NCI-H526 (cell line): ENCODE measurements at places on chromosomes 7 and 10.
A peak's percentile ranks its signal among the peaks of the same experiment; 100 is the strongest.

GRCh38 chr10:2968401-2969058, 98.8 kb upstream of the PFKP start:
- no peak for DNase-seq

- no peak for DNase-seq
These were observed 23.9 kb downstream of the OPALIN start for GRCh38 chr10:96334616-96335526.

- peak; percentile 86 for DNase-seq
These were observed 961 bp downstream of the SCRN1 start for GRCh38 chr7:29988424-29989256.

GRCh38 chr7:152596824-152597223, 79.1 kb downstream of the XRCC2 start:
- DNase-seq: no peak

DNA sequence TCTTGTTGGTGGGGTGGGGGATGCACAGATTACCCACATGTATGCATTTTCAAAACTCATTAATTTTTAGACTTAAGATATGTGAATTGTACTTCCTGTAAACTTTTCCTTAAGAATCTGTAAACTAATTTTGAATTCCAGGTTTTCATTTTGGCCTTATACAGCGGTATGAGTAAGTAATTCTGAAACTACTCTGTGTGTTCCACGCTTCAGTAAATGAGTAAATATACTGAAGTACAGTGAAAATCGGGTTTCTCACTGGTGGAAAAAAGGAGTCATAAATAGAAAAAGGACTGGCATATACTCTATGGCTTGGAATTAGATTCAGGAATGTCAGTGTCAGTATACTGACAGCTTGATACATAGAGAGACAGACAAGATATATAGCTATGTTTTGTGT, 72.8 kb downstream of the CTTNBP2 start:
- no peak for DNase-seq

DNA sequence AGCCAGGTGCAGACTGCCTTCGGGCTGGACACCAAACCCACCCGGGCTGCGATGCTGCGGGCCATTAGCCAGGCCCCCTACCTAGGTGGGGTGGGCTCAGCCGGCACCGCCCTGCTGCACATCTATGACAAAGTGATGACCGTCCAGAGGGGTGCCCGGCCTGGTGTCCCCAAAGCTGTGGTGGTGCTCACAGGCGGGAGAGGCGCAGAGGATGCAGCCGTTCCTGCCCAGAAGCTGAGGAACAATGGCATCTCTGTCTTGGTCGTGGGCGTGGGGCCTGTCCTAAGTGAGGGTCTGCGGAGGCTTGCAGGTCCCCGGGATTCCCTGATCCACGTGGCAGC, 50.0 kb downstream of the VWA2 start:
- DNase-seq: no peak

- DNase-seq: no peak
These were observed 84.0 kb downstream of the SEMA3D start for GRCh38 chr7:85102813-85103350.

GRCh38 chr7:69678494-69679187, 80.4 kb downstream of the AUTS2 start:
- peak; percentile 33 for DNase-seq

DNA sequence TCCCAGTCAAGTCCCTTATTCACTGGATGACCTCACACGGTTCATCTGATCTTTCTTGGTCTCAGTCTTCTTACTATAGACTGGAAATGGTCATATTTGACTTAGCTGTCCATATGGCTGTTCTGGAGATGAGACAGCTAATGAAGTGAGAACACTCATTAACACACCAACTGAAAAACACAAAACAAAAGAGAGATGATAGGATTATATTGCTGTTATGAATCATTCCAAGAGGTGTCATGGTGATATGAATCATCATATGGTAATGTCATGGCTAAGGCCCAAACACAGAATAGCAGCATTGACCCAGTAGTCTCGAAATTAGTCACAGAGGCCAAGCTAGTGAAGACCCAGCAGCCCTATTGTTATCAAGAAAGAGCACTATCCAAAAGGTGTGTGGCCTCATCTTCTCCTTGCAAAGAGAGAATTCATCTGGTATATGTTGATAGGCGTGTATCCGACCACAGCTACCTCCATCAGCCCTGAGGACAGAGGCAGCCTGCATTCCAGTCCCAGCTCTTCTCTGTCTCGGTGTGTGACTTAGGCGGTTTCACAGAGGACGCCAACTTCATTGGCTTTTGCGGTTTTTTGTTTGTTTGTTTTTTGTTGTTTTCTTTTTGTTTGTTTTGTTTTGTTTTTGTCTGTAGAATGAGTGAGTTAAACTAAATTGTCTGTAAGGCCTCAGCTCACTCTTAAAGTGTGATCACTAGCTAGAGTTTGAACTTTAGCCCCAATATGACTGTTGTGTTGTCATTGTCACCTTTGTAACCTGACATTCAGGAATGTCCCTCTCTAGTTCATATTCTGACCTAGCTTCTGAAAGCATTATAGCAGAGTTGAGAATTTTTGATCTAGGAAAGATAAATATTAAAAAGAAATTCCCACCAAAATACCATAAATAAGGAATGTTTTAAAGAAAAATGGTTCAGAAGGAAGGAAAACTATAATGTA, 97.4 kb upstream of the PDCD4 start:
- DNase-seq: no peak

DNA sequence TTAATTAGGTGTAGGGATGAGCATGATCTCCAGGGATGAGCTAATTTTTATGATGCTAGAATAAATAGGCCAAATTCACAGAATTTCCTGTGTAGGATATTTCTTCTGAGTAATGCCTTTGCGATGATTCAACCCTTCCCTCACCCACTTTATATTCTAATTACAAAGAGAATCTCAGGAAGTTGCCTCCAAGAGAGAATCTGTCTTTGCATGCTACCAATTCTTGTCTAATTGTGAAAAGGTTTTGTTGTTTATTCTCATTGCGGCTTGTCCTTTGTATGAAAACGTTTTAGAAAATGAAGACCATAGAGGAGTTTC, 6.3 kb downstream of the C7orf57 start:
- DNase-seq: no peak

- no peak for DNase-seq
These were observed 82.3 kb upstream of the FGL2 start for GRCh38 chr7:77281780-77282478.

DNA sequence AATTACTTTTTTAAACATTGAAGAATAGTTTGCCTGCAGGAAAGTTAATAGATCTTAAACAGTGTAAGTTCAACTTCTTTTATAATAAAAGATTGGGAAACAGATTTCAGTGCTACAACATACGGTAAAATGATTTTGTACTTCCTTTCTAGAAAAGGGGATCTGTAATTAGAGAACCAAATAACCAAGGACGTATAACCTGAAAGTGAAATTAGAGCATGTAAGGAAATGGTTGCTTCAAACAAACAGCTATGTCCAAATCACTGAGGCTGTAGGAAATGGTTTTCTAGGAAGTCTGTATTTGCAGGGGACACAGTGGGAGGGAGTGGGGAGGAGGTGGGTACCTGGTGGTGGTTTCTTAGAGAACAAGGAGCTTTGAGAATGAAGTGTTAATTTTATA, 57.9 kb upstream of the EXOC6 start:
- no peak for DNase-seq

- DNase-seq: no peak
These were observed 1.4 kb downstream of the FAM3C start for GRCh38 chr7:121394709-121395140.

GRCh38 chr10:116118847-116119246, 154.2 kb downstream of the GFRA1 start:
- DNase-seq: no peak

- no peak for DNase-seq
These were observed 395.4 kb upstream of the NFE2L3 start for GRCh38 chr7:25756601-25757000.

- DNase-seq: no peak
These were observed 29.8 kb downstream of the SHH start for GRCh38 chr7:155782466-155782865.

- DNase-seq: no peak
These were observed 4.3 kb downstream of the MAP3K8 start for GRCh38 chr10:30438021-30438850.

DNA sequence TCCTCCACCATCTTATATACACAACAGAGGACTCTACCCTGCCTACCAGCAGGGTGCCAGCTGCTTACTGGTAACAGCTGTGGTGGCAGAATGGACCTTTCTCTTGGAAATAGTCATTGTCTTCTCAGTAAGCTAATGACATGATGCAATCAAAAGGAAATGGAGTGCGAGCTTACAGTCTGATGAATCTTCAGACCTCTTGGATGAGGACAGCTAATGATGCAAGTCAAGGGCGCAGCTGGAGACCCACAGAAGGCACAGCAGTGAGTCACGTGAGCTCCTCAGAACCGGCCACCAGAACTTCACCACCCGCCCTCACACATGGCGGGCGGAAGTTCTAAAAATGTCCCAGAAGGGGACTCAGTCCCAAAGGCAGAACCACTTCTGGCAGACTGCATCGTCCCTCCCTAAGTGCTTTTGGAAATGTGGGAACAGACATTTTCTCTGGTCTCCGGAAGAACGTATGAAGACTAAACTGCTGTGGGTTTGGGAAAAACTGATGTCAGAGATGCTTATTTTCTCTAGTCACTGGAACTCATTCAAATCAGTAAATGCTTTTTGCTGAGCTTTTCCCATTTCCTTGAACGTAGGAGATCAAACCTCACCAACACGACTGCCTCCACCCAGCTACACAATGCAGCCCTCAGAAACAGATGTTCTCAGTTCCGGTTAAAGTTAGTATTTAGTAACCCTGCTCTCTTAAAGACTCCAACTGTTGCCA, 96.4 kb downstream of the FAS start:
- no peak for DNase-seq

DNA sequence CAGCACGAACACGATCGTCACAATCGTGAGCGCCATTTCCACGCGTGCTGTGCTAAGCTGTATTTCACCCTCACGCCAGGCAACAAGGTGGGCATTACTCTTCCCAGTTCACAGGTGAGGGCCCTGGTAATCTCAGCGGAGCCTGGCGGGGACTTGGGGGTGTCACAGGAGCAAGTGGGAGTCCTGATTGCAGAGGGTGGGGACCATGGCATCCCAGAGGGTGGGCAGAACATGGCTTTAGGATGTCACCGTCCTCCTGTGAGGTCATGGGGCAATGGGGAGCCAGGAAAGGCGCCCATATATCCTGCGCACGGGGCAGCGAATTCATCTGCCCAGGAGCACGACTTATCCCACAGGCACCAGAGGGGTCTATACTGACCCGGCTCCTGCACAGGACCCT, 489.8 kb downstream of the DNAJB6 start:
- DNase-seq: no peak

DNA sequence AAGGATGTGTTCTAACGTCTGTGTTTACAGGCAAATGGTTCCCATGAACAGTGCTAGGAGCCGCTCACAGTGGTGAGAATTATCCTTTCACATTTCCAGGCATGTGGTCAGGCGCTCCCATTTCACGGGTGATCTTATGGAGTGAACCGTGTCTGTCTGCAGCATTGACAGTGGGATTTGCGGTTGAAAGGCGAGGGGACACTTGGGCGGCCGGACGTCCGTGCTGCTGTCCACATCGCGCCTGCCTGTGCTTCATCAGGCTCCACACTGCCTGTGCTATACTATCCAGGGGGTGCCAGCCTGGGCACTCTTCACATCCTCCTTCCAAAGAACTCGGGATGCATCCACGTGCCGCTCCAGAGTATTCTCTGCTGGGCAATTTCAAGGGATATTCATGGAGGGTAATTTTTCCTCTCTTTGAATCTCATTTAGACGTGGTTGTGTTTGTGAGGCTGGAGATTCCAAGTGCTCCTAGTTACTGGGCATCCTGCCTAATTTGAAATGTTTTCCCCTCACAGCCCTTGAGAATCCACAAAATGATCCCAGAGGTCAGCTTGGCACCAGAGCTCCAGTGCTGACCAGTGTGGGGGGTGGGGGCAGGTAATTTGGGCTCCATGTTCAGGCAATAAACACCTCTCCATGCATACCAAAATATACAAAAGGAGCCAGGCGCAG, 61.9 kb upstream of the EBF3 start:
- no peak for DNase-seq

GRCh38 chr7:105963038-105963667, at the start of gene CDHR3:
TSS of gene CDHR3 (plus strand) at chr7:105963264. CDS start at chr7:105963319, 55 bp downstream.
- DNase-seq: no peak

DNA sequence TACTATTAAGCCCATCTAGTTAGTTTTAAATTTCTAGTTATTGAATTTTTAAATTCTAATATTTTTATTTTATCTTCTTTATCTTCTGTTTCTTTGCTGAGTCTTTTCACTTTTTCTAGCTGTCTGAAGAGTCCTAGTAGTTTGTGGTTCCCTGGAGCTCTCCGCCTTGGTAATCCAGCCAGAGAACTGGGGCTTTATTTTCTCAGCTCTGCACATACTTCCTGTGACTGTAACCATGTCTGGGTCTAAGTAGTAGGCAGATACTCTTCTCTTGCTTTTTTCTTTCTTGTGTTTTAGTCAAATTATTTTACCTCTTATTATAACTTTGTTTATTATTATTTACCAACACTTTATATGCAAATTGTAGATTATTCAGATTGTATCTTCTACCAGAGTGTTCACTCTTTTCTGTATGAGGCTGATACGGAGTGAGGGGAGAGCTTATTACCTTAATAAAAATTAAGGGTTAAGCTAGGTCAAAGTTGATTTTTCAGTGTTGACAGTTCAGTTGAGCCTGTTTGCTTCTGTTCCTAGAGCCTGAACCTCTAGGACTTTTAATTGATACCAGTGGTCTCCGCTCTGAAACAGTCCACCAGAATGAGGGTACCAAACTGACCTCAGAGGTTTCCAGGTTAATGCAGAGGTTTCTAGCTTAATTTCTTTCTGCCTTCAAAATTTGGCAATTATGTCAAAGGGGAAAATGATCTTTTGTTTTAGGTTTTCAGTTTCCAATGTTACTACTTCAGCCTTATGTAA, 155.4 kb downstream of the ADK start:
- DNase-seq: no peak

DNA sequence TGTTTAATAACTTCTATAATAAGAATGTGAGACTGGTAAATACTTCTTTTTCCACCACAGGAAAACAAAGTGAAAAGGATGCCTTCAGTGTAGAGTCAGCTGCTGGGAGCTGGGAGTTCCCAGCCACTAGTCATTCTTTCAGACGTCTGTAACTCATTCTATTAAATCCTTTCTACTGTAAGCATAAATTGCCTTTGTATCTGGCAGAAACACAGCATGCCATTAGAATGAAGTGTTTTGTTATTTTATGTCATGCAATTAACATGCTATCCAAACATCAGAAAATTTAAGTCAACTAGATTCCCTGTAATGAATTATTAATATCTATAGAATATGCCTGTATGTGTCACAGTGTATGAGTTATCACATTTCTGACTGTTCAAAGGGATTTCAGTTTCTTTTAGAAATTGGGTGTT, 14.3 kb downstream of the BPGM start:
- DNase-seq: no peak

- no peak for DNase-seq
These were observed 263.4 kb upstream of the PRKCQ start for GRCh38 chr10:6843481-6843881.

DNA sequence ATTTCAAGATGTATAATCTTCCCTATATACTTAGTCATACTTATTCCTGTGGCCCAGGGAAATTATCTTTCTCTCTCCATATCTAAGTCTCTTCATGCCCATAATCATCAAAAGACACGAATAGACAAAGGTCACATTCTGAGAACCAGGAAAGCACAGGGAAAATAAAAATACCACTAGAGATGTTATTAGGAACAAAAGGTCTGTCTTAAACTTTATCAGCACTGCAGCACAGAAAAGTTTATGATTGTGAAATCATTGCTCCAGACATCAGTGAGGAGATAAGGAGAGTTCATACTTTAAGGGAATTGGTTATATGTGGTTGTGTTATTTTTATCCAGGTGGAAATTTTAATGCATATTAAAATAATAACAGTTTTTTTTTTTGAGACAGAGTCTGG, 974.6 kb upstream of the CELF2 start:
- no peak for DNase-seq
